ENCODE measurements at places on chromosomes 4 and X.

DNA sequence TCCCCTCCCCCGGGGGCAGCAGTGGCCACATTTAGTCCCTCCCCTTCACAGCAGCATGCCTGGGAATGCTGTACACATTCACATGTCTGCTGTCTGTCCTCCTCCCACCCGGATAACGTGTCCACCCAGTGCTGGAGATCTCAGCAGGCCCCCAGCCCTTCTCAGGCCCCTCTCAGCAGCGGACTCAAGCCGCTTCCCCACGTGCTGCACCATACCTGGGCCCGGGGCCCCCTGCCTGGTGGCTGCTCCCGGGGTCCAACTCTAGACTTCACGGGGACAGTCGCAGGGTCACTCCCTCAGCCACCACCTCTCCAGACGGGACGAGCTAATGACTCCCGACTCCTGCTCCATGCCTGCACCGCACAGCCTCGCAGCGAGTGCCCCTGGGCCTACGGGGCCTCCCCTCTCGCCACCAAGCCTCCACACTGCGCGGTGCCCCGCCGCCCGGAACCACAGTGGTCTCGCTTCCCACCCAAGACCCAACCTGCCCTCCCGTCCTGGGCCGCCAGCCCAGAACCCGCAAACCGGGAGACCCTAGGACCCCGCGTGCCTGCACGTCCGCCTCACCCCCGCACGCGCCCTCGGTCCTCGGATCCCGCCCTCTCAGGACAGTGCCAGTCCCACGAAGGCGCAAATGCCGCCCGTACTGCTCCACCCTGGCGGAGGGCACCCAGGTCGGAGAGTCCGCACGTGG lies 1.3 kb upstream of the PCGF3 start:
- DNase-seq: no peak

DNA sequence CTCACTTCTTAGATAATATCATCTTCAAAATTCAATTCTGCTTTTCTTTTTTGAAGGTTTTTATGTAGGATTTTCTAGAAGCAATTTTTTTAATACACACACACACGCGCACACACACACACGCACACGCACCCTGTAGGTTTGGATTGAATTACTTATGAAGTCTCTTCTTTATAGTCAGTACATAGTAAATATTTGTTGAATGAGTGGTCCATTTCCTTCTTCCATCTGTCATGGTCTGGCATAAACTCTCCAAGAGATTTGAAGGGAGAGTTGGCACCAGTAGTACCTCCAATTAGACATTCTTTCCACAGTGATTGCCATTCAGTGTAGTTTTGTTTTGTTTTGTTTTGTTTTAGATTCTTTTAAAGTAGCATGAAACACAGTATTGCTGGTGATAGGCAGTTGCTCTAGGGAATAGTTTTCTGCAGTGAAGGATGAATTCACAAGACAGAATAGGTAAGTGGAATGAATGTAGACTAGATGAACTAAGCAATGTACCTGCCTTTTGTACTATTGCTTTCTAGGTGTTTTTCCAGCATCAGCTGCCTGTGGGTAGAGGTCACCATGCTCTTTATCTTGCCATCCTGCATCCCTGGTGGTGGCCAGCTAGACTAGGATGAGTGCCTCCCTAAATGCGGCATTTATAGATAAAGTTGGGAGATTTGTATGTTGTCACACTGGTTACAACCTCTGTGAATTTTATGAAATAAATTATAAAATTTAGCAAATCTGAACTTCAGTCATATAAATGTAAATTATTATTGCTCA lies 20.5 kb downstream of the PDLIM5 start:
- DNase-seq: no peak

GRCh38 chr4:74884266-74884665 lies 48.6 kb upstream of the PARM1 start:
- no peak for DNase-seq

DNA sequence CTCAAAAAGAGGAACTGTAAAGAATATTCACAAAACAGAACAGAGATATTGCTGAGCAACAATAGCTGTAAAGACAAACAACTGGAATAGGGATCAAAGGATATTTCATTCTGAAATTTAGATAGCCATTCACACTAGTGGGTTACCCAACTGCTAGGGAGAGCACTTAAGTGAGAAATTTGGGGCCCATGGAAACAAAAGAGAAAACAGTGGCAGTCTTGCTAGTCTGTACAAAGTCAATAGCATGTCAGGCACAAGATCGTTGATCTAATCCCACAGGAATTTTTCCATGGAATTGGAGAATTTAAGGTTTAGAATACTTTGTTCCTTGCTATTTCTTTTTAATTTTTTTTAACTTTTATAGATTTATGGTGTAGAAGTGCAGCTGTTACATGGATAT lies 467.0 kb downstream of the PCDH18 start:
- peak; percentile 3 for DNase-seq

- no peak for DNase-seq
Measured at GRCh38 chr4:112060212-112060611, 85.0 kb upstream of the FAM241A start.

DNA sequence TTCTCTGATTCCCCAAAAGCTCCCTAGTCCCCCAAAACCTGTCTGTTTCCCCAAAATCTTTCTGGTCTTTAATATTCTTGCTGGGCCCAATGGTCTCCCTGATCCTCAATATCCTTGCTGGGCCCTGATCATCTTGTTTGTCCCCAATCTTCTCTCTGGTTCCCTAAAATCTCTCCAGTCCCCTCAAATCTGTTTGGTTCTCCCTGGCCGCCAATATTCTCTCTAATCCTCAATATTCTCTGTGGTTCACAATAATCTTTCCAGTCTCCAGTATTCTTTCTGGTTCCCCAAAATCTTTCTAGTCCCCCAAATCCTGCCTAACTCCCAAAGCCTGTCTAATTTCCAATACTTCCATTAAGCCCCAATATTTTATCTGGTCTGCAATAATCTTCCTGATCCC lies 18.5 kb downstream of the P2RY8 start:
- DNase-seq: no peak

DNA sequence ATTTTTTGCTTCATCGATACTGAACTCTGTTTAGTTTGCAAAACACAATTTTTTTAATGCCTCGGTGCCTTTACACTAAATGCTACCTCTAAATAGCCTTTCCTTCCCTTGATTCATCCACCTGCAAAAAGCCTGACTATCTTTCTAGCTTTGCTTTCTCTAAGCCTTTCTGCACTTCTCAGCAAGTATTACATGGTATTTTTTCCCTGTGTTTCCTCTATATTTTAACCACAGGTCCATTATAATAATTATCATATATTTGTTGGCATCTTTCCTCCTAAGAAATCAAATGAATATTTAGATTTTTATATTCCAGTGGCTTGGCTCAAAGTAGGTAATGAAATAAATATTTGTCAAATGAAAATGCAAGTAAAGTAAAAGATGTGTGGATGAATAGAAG lies 196.2 kb downstream of the ARHGAP24 start:
- no peak for DNase-seq

GRCh38 chr4:159272273-159273140 lies 169.6 kb downstream of the RAPGEF2 start:
- DNase-seq: no peak

DNA sequence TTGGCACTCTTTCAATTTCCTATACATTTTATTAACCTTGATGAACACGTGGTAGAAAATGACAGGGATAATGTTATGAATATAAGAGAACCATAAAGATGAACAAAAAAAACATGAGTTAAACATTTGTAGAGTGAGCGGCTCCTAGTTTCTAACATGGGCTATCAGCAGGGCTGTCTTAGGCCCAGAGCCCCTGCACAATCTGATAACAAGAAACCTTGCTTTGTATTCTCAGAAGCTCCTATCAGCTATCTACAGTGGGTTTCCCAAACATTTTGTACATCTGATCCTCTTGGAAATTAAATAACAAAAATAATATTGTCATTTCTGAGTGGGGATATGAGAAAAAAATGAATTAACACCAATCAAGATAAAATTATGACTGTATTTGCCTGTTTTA lies 10.6 kb upstream of the RBPJ start:
- DNase-seq: no peak

GRCh38 chr4:6546681-6547447 lies 28.1 kb upstream of the MAN2B2 start:
- peak; percentile 25 for DNase-seq

GRCh38 chr4:145058256-145058655 lies 39.7 kb downstream of the ANAPC10 start:
- DNase-seq: no peak

DNA sequence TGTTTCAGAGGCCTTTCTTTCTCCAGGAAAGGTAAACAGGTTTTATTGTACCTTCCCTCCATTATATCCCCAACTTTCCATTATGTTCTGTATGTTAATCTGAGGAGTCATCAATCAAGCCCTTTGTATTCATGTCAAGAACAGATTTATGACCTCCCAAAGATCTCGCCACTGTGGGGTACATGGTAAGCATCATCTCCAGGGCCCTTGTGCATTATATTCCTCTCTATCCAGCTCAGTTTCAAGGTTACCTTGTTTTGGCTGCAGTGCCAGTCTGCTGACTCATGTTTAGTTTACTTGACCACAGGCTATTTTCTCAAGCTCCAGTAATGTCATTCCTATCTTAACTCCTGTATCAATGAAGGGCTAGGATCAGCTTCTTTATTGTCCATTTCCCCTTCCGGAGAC lies 125.1 kb upstream of the FRMPD4 start:
- DNase-seq: no peak

DNA sequence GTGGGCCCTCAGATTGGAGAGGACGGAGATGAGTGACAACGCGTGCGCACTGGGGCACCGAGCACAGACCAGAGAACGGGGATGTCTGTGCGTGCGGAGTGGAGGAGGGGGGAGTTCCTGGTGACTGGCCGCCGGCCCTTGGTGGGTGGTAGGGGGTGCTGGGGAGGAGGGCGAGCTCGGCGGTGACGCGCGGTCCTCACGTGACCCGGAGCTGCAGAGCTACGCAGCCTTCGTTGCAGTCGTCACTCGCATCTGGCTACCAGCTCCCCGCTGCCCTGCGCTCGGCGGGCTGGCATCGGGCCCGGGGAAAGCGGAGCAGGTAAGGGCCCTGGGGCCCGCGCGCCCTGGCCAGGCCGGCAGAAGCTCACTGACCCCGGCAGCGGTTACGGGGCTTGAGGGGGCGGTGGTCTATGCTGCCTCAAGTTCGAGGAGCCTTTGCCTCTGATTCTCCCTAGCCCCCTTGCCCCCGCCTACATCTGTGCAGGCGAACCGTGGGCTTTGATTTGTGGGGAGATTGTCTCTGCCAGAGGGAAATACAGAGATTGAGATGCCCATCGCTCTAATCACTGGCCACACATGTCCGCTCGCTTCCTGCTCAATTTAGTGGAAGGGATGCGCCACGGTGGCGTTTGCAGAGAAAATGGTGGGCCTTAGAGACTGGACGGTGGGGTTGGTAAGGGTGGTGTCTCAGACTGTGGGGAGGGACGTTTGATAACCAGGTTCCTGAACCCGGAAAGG lies at the start of gene ARMCX4:
TSS of gene ARMCX4 (plus strand) at position 245 of the 738 bp plus-strand sequence. CDS start 3,134 bp downstream, outside the sequence.
- DNase-seq: no peak

DNA sequence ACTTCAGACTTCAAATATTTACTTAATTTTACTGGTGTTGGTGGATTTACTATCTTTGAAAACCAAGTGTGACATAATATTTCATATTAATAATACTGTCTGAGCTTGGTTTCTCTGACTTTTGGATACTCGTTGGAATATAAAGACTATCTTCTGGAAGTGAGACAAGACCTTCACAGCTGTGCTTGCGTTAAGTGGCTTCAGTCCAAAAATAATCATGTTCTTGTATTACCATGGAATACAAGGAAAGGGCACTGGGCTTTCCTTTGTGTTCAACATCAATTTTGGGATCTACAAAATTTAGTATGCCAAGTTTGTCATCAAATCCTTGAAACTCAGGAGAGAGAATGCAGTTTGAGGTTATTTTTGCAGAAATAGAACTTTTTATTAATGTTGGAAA lies 712.4 kb upstream of the LCORL start:
- DNase-seq: no peak

GRCh38 chr4:89724716-89725115 lies 112.2 kb downstream of the SNCA start:
- DNase-seq: peak; percentile 68

GRCh38 chr4:152255437-152255836 lies 280.5 kb downstream of the FBXW7 start:
- DNase-seq: peak; percentile 18

DNA sequence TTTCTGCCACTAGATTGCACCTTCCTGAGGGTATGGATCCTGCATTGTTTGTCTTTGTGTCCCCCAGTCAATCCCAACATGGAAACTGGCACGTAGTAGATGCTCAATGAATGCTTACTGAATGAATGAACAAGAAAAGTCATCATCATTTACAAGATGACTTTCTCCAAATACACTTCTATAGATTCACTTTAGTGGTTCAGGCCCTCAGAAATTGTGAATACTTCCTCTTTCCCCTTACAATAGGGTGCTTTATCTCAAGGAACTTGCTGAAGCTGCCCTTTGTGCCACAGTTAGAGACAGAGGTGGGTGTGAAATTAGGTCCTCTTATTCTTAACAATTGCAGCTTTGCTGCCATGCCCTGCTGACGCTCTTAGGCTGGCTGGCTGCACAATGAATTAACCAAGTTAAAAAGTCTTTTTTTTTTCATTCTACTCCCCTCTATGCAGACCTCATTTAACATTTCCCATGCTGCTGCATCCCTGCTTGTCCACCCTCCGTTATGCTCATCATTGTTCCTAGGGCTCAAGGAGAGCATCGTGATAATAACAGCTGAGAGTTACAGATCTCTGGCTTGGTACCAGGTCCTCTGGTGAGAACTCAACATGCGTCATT lies 108.0 kb upstream of the ZNF518B start:
- no peak for DNase-seq

GRCh38 chr4:129950217-129950616 lies 854.3 kb downstream of the C4orf33 start:
- no peak for DNase-seq

DNA sequence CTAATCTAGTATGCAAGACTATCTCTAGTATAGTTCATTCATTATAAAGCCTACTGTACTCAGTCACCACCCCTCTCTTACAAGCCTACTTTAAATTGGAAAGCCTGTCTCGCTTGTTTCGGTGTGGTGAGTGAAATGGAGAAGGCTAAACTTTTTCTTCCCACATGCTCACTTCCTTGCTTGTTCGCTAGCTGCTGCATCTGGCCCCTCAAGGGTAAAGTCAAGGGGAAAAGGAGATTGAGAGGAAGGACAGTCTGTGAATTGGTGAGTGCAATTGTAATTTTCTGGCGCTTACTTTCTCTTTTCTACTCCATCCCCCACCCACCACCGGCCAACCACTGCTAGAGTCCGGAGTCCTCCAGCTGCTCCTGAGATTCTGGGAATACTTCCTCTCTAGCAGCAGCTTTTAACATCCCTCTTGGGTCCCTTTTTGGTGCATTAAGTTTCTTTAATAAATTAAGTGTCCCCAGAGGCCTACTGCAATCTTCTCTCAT lies 12.1 kb upstream of the ARAP2 start:
- DNase-seq: no peak

DNA sequence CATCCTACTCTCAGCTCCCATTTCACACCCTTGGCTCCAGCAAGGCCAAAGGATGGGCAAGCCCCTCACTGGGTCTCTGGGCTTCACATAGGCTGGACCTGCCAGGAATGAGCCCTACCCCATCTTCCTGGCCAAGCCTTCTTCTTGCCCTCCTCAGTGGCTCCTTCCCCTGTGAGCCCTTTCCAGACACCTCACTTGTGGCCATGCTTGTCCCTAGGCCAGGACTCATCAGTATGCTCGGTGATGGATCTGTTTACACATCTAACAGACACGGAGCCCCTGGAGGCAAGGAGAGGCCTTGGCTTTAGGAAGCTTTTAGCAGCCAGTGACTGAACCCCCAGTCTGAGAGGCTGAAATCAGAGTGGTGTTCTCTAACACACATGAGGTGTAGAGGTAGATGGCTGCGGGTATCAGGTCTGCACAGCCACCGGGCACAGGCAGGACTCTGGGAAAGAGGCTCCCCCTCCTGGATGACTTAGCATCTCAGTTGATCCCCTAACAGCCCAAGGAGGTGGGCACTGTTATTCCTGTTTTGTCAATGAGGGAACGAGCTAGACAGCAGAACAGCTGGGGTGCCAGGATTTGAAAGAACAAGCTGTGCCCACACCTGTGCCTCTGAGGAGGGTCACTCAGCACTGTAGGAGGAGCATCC lies 44.8 kb downstream of the PPP2R2C start:
- no peak for DNase-seq

Data from HS-5 (cell line).